HS-5 (cell line): ENCODE measurements at places on chromosomes 7 and 10.

GRCh38 chr7:121202834-121203233, 126.0 kb upstream of the WNT16 start:
- no peak for DNase-seq

DNA sequence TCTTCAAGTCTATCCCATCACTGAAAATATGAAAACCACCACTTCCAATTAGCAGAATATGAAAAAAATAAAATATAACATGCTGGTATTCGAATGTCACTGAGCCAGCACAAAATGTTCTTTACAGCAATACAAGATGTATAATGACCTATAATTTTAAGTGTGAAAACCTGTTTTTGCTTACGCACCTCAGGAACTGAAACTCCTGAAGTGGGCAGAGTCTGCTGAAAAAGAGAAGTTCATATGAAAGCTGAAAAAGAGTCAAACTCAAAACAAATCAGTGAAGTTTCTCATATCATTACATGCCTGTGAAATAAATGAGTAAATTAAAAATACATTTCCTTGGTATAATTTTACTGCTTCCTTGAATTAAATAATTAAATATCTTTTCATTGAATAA, 272.5 kb downstream of the DGKB start:
- DNase-seq, result no peak

GRCh38 chr10:65470986-65471385, 1454.8 kb upstream of the LRRTM3 start:
- DNase-seq, result no peak

- DNase-seq, result peak; percentile 80
Observed at GRCh38 chr10:90306187-90306586, 551.7 kb downstream of the HTR7 start.

DNA sequence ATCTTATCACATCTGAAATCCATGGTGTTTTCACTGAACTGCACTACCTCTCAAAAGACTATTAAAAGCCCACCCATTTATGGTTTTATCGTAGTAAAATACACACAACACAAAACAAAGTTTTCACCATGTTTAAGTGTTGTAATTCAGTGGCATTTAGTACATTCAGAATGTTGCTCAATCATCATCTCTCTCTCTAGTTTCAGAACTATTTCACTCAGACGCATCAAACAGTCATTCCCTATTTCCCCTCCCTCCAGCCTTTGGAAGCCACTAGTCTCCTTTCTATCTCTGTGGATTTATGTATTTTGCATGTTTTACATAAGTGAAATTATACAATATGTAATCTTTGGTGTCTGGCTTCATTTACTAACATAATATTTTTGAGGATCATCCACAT, 332.6 kb downstream of the TNS3 start:
- no peak for DNase-seq

DNA sequence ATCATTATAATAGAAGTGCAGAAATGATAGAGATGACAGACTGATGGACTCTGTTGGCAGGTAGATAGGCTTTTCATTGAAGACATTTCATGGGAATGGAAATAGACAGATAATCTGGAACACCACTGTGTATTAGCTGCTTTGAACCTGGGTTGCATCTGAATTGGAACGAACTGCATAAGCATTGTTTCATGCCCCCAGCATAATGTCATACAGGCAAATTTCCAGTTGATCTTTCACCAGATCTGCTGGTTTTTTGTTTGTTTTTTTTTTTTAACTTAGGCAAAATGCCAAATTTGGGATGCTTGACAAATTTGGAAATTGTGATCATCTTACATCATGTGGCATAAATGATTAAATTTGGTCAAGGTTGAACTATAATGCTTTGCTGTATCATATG, 172.1 kb upstream of the AOAH start:
- no peak for DNase-seq

DNA sequence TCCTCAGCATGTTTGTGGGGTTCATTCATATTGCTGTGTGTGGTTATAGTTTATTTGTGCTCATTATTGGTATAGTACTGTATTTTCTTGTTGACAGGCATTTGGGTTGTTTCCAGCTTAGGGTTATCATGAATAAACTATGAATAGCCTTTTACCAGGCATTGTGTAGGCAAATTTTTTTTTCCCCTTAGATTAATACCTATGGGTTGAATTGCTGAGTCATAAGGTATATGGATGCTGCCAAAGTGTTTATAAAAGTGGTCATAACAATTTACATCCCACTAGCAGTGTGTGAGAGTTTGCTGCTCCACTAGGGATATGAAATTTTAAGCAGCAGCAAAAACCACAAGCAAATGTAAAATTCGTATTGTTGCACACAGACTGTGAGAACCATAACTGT, 175.0 kb downstream of the PLPP4 start:
- DNase-seq, result no peak

DNA sequence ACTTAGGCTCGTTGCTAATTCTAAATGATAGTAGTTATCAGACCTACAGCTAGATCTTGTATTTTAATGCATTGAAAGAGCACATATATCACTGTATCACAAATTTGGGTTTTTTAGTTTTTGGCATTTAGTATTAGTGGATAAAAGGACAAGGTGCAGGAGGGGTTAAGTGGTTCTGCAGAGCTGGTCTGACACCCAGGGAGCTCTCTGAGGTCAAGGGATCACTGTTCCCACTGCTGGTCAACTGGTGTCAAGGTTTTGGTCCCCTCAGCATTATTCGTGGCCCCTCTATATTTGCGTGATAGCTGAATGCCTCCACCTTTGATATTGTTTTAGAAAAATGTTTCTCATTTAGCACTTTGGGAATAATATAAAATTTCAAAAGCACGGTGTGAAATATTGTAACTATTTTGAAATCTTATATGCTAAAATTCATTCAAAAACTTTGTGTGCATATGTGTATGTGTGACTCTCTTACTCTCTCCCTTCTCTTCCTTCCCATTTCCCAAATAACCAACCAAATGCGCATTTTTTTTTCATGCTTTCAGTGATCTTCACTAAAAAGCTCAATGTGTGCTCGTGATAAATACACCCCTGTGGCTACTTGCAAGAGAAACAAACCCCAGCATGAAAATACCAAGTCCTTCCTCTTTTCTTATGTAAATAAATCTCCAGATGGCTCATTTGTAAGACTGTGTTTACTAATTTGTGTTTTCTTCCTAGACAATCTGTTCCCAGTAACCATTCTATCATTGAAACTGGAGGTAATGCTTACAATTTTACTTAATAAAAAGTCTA, 309.2 kb downstream of the FGFR2 start:
- DNase-seq, result no peak

DNA sequence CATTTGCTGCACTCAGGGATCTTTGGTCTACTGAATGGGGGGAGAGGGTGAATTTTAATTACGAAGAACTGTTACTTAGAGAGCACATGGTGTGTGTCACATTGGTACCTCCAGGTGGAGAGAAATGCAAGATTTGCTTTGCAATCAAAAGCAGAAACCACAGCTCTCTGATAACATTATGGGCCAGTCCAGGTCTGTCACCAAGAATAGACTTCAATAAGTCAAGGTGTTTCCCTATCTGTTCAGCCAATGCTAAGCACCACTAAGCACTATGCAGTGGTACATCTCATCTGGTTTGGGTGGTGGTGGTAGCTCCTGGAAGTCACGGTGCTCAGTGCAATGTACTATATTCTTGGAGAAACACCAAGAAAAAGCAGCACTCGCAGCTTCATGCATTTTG, 119.6 kb upstream of the AFAP1L2 start:
- DNase-seq, result no peak

GRCh38 chr10:78199005-78199725, 165.5 kb downstream of the RPS24 start:
- DNase-seq, result no peak

- DNase-seq, result no peak
Observed at GRCh38 chr10:97331153-97331703, 3.3 kb downstream of the FRAT2 start.

GRCh38 chr7:130435311-130435854, 5.4 kb downstream of the CEP41 start:
- DNase-seq, result no peak

DNA sequence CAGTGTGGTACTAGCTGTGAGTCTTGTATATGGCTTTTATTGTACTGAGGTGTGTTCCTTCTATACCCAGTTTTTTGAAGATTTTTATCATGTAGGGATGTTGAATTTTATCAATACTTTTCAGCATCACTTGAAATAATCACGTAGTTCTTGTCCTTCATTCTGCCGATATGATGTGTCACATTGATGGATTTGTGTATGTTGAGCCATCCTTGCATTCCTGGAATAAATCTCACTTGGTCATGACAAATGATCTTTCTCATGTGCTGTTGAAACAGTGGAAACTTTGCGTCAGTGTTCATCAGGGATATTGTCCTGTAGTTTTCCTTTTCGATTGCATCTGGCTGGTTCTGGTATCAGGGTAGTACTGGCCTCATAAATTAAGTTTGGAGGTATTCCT, 7.1 kb upstream of the PRKAR1B start:
- DNase-seq, result no peak

GRCh38 chr7:55071411-55072175, 52.8 kb downstream of the EGFR start:
- DNase-seq, result no peak

DNA sequence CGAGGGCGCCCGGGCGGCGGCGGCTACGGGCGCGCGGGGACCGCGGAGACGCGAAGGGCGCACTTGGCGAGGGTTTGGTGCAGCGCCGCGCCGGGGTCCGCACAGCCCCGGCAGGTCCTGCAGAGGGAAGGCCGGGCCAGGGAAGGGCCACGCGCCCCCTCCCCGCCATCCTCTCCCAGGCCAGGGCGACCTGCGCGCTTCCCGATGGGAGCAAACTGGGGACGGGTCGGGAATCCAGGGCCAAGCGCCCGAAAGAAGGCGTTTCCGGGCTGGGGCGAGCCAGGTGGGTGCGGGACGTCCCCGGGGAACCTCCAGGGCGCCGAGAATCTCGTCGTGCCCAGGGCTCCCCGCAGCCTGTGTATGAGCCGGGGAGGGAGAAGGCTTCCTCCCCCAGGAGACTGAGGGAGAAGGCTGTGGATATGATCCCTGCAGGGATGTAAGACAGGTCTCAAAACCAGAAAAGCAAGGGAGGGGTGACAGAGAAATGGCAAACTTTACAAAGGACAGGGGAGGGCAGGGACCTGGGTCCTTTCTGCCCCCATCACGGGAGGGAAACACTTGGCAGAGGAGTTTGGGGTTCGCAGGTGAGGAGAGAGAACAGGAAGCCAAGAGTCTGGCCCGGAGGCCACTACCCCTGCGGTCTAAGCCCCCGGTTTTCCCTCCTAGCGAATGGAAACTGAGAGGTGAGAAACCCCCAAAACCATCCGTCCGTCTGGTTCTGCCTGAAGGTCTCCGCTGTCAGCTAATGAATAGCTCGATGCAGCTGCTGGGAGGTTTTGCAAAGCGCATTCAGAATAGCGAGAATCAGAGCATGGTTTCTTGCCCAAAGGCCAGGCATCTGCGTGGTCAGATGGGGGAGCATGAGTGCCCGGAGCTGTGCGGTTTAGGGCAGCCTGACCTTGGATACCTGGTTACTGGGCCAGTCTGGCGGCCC, 674 bp downstream of the AMZ1 start:
- DNase-seq, result no peak

DNA sequence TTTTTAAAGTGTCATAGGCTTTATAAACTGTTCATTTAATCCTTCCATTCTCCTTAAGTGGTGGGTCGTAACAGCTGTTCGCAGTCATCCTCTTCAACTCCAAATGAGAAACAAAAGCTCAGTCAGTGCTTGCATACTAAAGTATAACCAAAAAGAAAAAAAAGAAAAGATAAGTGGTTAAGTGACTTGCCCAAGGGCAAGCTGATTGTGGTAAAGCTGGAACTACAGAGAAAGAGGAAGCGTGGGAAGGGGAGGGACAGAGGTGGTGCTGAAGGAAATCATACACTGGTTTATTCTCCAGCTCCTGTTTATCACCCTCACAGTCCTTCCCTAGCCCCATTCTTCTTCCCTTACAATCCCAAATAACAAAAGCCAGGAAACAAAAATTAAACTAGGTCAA, 29.6 kb downstream of the IDE start:
- no peak for DNase-seq

- DNase-seq, result no peak
Observed at GRCh38 chr7:95586951-95587301, 9.4 kb downstream of the PDK4 start.

GRCh38 chr7:8567626-8568025, 134.2 kb downstream of the NXPH1 start:
- DNase-seq, result no peak

- DNase-seq, result no peak
Observed at GRCh38 chr7:120373174-120373573, 100.2 kb downstream of the KCND2 start.

DNA sequence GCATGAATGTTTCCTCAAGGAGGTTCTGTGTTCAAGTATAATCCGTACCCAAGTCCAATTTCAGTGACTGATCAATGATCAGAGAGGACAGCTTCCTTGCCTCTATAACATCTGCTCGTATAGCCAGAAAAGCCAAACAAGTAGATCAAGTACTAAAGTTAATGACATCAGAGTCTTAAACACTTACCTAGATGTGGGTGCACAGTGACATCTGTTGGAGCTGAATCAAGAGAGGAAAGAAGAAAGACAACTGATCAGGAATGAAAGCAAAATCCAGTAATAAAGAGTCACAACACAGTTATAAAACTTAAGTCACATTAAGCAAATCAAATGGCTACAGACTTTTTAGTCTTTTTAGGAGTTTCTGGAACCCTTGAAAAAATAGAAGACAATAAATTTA, 236.5 kb downstream of the RELN start:
- no peak for DNase-seq

DNA sequence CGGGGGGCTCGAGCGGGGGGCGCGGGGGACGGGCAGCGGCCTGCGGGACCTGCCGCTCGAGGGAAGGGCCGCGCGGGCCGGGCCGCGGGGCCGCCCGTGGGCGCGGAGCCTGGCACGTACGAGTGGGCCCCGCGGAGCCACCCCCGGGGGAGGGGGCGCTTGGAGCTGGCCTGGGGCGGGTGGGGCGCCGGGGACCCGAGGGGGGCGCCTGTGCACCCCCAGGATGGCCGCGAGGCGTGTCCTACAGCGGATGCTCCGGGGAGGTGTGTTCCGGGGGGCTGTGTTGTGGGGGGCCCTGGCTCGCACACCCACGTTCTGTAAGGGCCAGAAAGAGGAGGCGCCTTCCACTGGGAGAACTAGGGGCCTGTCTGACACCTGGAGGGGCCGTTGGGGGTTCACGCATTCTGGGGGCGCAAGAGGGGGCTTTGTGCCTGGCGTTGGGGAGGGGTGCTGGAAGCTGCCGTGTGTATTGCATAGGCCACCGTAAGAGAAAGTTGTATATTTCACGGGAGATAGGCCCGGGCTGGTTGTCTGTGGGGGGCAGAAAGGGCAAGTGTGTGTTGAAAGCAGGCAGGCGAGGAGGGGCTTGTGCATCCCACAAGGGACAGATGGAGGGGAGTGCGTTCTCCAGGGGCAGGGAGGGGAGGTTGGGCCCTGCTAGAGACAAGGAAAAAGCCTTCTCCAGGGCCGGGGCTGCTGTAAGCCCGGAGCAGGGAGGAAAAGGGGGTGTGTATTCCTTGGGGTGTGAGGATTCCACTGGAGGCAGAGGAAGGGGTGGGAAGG, 663 bp downstream of the VPS37D start:
- no peak for DNase-seq
